Activated CD4-positive, alpha-beta memory T cell treated with anti-CD3 and anti-CD28 coated beads, Interleukin-2, amount 10 ng/mL, durations not matched to agents 7 days and 5 days (primary cell): ENCODE measurements at places on chromosomes 11 and 22.
A peak's percentile ranks its signal among the peaks of the same experiment; 100 is the strongest.

DNA sequence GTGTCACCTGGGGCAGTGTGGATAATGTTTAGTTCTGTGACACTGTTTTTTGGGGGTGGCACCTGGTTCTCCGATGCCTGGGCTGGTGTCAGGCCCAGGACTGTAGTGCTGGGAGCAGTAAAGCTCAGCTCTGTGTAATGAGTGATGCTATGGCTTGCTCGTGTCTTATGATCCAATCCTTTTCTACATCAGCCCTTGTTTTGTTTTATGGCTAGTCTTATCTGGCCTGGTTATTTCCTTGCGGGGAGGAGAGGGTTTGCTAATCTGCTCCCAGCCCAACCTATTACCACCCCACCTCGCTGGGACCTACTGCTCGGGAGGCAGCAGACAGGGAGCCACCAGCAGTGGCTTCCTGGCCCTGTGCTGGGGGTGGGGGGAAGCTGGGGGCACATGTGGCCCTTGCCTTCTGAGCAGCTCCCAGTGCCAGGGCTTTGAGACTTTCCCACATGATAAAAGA, 35.0 kb upstream of the TPBGL start:
- no peak overlapping the region for H3K27ac ChIP-seq
- no peaks in the 10 kb centered on the region for H3K4me1 ChIP-seq
- H3K36me3 ChIP-seq = no peaks in the 10 kb centered on the region
- no peak overlapping the region for H3K4me3 ChIP-seq
- peaks cover 9% of the 10 kb centered on the region for H3K27me3 ChIP-seq

DNA sequence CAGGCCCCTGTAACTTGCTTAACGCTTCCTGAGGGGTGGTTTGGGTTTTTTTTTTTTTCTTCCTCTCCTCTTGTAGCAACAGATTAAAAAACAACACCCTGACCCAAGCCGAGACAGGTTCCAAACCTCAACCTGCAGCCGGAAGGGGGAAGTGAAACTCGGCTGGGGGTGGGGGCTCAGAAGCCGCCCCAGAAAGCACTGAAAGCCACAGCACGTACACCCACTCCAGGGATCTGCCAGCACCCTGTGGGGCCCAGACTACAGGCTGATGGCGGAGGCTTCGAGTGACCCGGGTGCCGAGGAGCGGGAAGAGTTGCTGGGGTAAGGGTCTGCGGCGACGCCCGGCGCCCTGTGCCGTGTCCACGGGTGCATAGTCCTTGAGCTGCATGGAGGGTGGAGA, at the start of gene LSP1:
TSS of gene LSP1 (plus strand) at position 208 of the 400 bp plus-strand sequence. CDS start at position 269, 61 bp downstream.
- H3K4me1 ChIP-seq = peaks cover 63% of the 10 kb centered on the region
- DNase-seq = peak; percentile 92
- peaks cover 2% of the 10 kb centered on the region for H3K27me3 ChIP-seq
- H3K27ac ChIP-seq = peak within 1 kb of the TSS; percentile 97

GRCh38 chr22:39935116-39935515, 25.1 kb upstream of the TMA7B start:
- peaks cover 72% of the 10 kb centered on the region for H3K4me1 ChIP-seq
- H3K36me3 ChIP-seq = peaks cover 54% of the 10 kb centered on the region
- no peaks in the 10 kb centered on the region for H3K27me3 ChIP-seq
- no peak for DNase-seq
- H3K27ac ChIP-seq = peak overlapping the region; percentile 37
- H3K4me3 ChIP-seq = peak overlapping the region; percentile 42

DNA sequence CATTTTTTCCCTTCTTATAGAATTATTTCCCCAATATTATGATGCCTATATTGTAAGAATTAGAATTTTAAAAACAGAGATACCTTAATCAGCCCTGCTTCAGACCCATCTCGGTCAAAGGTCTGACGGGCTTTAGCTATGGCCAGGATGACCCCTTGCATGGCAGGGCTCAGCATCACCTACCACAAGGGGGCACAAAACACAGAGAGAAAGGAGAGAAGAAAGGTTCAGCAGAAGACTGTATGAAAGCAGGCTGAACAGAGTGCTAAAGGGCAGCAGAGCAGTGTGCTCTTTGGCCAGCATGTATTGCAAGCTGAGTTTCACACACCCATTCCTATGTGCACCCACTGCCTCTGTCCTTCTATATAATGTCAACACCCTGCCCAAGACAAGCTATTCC, 26.8 kb downstream of the CLDN25 start:
- H3K4me1 ChIP-seq = no peaks in the 10 kb centered on the region
- H3K27ac ChIP-seq = no peak overlapping the region
- no peak overlapping the region for H3K4me3 ChIP-seq
- no peaks in the 10 kb centered on the region for H3K27me3 ChIP-seq

GRCh38 chr11:77475206-77475605, 1.3 kb upstream of the PAK1 start:
- H3K4me1 ChIP-seq = peaks cover 16% of the 10 kb centered on the region
- peaks cover 38% of the 10 kb centered on the region for H3K27me3 ChIP-seq
- no peak for DNase-seq

GRCh38 chr11:119100246-119100970, 1.2 kb downstream of the DPAGT1 start:
- no peaks in the 10 kb centered on the region for H3K27me3 ChIP-seq
- peak overlapping the region; percentile 92 for H3K4me3 ChIP-seq
- peaks cover 58% of the 10 kb centered on the region for H3K4me1 ChIP-seq
- H3K36me3 ChIP-seq = peaks cover 43% of the 10 kb centered on the region

- peaks cover 6% of the 10 kb centered on the region for H3K36me3 ChIP-seq
- H3K4me3 ChIP-seq = no peak overlapping the region
- H3K27ac ChIP-seq = no peak overlapping the region
- no peaks in the 10 kb centered on the region for H3K4me1 ChIP-seq
- DNase-seq = no peak
- no peaks in the 10 kb centered on the region for H3K27me3 ChIP-seq
Measured at GRCh38 chr22:44611880-44612496, 90.0 kb upstream of the PRR5 start.

GRCh38 chr11:766106-766935, 11.0 kb downstream of the GATD1 start:
- peaks cover 5% of the 10 kb centered on the region for H3K4me1 ChIP-seq
- peaks cover 44% of the 10 kb centered on the region for H3K36me3 ChIP-seq
- no peak overlapping the region for H3K27ac ChIP-seq
- no peaks in the 10 kb centered on the region for H3K27me3 ChIP-seq
- H3K4me3 ChIP-seq = no peak overlapping the region

DNA sequence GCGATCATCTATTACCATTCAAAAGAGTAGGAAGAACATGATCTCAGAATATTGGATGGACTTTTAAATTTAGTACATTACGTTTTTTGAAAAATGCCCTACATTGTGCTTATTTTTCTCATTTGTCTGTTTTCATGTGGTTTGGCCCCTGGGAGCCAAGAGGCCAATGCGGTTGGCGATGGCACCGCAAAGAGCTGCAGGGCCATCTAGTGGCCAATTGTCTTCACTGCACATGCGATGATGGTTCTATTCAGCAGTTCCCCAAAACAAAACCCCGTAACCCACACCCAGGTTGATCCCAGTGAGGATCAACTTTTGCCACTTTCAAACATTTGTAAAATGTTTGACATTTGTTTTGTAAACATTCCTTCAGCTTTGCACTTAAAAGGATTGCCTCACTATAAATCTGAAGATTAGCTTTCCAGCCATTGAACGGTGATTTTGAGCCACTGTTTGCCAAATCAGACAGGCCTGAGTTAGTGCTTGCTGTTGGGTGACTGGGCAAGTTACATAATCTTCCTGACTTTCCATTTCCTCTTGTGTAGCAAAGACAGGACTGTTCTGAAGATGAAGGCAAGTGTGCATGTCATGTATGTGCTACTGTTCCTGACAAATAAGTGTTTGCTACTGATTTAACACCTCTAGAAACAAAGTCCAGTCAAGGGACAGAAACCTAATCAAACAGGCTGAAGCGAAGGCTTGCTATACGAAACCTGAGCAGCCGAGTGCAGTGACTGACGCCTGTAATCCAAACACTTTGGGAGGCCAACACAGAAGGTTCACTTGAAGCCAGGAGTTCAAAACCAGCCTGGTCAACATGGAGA, 29.2 kb upstream of the XBP1 start:
- H3K36me3 ChIP-seq = peaks cover 29% of the 10 kb centered on the region
- DNase-seq = peak; percentile 84
- peaks cover 40% of the 10 kb centered on the region for H3K4me1 ChIP-seq
- no peak overlapping the region for H3K4me3 ChIP-seq
- no peak overlapping the region for H3K27ac ChIP-seq

DNA sequence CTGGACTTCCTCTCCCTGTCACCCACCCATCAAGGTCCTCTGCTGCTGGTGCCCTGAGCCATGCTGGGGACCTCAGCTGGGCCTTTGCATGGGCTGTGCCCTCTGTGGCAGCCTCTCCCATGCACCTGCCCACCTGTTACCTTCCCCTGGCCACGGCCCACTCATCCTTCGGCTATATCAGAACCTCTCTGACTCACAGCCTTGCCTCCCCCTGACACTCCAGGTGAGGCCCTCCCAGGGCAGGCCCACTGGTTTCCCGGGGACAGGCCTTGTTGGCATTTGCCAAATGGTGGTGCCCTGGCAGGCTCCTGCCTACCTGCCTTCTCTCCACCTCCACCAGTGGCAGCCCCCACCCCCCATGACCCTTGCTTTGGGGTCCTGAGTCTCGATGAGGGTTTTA, 73.7 kb upstream of the PRR5 start:
- no peak overlapping the region for H3K27ac ChIP-seq
- peaks cover 2% of the 10 kb centered on the region for H3K4me1 ChIP-seq
- no peak overlapping the region for H3K4me3 ChIP-seq
- no peaks in the 10 kb centered on the region for H3K36me3 ChIP-seq

DNA sequence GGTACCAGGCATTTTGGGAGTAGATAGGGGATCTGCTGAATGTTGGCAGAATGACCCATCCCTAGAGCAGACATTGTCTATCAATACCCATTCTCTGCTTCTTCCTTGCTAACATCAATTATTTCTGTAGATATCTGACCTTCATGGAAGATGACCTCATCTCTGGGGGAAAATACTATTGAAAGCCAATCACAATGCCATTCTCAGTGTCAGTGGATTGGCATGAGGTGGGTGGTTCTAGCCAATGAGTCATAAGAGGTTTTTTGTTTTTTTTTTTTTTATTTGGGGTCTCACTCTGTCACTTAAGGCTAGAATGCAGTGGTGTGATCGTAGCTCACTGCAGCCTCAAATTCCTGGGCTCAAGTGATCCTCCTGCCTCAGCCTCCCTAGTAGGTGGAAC, 42.5 kb downstream of the SNX19 start:
- no peak overlapping the region for H3K4me3 ChIP-seq
- H3K27me3 ChIP-seq = no peaks in the 10 kb centered on the region
- no peak overlapping the region for H3K27ac ChIP-seq
- DNase-seq = no peak
- H3K36me3 ChIP-seq = peaks cover 44% of the 10 kb centered on the region

- H3K27me3 ChIP-seq = peaks cover 12% of the 10 kb centered on the region
- no peak overlapping the region for H3K27ac ChIP-seq
- no peak for DNase-seq
- no peaks in the 10 kb centered on the region for H3K36me3 ChIP-seq
- no peak overlapping the region for H3K4me3 ChIP-seq
Measured at GRCh38 chr11:9046481-9046880, 42.7 kb upstream of the NRIP3 start.

GRCh38 chr11:762421-763072, 14.7 kb downstream of the GATD1 start:
- H3K4me3 ChIP-seq = no peak overlapping the region
- peaks cover 53% of the 10 kb centered on the region for H3K36me3 ChIP-seq
- DNase-seq = no peak
- no peaks in the 10 kb centered on the region for H3K27me3 ChIP-seq

- no peak overlapping the region for H3K4me3 ChIP-seq
- H3K36me3 ChIP-seq = peaks cover 6% of the 10 kb centered on the region
- peak overlapping the region; percentile 20 for H3K27ac ChIP-seq
- no peaks in the 10 kb centered on the region for H3K27me3 ChIP-seq
Measured at GRCh38 chr11:112298535-112298934, 37.9 kb upstream of the PLET1 start.

DNA sequence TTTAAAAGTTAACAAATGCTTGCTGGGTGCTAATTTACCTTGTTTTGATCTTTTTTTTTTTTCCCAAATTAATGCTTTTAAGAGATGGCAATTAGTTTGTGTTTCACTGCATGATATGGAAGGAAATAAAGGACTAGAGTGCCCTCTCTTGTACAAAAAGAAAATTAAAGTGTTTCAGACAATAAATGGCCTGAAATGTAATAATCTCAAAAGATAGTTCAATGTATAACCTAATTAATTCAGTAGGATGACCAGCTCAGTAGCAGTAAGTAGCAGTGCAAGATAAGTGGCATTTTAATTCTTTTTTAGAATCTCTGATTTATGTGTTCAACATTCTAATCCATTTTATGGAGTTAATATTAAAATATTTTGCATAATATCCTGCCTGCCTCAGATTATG, 39.9 kb upstream of the MYO18B start:
- H3K27ac ChIP-seq = peak overlapping the region; percentile 47
- H3K4me3 ChIP-seq = peak overlapping the region; percentile 19

DNA sequence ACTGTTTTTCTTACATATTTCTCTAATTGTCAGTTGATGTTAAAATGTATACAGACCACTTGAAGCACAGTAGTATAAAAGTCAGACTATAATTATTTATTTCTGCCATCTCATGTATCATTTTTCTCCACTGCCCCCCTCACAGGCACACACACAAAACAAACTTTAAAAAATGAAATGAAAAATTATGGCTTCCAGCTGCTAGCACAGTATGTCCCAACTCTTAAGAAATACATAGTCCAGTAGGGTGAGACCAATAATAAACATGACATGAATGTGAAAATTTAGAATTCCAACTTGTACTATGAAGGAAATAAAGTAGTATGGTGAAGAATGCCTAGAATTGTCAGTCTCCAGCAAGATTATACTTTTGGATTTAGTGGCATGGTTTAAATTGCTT, 1247.9 kb downstream of the JRKL start:
- no peak for DNase-seq
- H3K27ac ChIP-seq = no peak overlapping the region
- no peaks in the 10 kb centered on the region for H3K27me3 ChIP-seq
- H3K36me3 ChIP-seq = no peaks in the 10 kb centered on the region
- no peak overlapping the region for H3K4me3 ChIP-seq

DNA sequence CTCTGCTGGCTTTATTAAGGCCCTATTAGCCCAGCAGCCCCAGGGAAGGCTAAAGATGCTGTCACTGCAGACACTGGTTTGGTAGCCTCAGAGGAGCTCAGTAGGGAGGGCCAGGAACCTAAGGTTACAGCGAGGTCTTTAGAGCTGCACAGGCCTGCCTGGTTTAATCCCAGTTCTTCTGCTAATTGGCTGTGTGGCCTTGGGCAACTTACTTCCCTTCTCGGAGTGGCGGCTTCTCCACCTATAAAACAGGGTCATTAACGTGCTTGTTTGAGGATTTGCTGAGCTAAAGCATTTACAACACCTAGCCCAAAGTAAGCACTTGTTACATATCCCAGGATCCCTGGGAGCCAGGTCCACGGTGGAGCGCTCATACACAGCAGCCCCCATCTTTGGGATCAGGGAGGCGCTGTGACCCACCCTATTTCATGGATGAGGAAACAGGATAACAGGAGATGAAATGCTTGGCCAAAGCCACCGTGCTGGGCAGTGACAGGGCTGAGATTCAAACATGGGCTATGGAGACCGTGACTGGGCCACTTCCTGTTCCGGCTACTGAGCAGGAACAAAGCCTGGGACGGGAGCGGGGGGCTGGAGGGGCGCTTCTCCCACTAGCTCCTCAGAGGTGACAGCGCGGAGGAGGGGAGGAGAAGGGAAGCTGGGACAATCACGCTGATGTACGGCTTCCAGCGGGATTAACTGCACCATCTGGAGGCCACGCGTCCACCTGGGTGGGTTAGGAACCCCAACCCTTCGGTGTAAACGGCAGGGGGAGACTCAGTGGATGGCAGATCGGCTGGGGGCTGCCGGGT, 61.5 kb downstream of the IGLL1 start:
- H3K4me3 ChIP-seq = no peak overlapping the region
- H3K27me3 ChIP-seq = peaks cover 17% of the 10 kb centered on the region
- no peaks in the 10 kb centered on the region for H3K36me3 ChIP-seq
